Stimulated activated CD8-positive, alpha-beta memory T cell treated with anti-CD3 and anti-CD28 coated beads, Interleukin-4, amount 100 ng/mL, for 1 hour (primary cell): ENCODE measurements at places on chromosomes 5 and 9.

DNA sequence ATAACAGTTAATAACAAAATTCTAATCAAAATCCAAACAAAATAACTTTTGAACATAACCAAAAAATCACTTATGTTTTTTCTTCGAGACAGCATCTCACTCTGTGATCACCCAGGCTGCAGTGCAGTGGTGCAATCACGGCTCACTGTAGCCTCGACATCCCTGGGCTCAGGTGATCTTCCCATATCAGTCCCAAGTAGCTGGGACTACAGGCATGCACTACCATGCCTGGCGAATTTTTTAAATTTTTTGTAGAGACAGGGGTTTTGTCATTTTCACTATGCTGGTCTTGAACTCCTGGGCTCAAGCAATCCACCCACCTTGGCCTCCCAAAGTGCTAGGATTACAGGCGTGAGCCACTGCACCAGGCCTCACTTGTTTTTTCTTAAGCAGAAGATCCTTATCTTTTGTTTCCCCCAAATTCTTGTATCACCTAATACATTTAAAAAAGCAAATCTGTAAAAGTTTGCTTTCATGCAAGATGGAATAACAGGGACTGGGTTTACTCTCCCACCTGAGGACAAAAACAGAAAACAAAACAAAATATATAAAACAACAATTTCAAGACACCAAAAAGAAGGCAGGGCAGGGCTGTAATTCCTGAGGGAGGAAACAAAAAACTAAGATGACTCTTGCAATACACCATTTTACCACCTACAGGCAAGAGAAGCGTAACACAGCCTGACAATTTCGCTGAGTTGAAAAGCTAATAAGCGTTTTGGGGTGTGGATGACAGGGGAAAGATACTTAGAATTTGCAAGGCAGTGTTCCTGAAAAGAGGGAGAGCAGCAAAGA, 71.4 kb downstream of the RAPGEF6 start:
- DNase-seq, result no peak

DNA sequence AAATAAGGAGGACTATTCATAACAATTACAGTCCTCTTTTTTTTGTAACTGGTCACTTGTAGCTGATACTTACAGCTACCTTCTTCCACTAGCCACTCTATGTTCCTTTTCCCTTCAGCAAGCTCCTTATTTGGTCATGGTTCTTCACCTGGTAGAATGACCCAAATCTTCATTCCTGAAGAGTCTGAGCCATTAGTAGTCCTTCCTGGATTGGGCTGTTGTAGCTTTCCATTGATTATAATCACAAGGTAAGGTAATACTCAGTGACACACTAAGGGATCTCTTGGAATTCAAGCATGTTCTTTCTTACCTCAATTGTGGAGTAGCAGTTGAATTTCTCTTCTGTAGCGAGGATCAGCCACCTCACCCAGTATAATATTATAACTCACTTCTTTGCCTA, 25.5 kb upstream of the ITGA2 start:
- no peak for DNase-seq

- no peak for DNase-seq
These were observed 1388.3 kb upstream of the ACO1 start for GRCh38 chr9:30995956-30996738.

DNA sequence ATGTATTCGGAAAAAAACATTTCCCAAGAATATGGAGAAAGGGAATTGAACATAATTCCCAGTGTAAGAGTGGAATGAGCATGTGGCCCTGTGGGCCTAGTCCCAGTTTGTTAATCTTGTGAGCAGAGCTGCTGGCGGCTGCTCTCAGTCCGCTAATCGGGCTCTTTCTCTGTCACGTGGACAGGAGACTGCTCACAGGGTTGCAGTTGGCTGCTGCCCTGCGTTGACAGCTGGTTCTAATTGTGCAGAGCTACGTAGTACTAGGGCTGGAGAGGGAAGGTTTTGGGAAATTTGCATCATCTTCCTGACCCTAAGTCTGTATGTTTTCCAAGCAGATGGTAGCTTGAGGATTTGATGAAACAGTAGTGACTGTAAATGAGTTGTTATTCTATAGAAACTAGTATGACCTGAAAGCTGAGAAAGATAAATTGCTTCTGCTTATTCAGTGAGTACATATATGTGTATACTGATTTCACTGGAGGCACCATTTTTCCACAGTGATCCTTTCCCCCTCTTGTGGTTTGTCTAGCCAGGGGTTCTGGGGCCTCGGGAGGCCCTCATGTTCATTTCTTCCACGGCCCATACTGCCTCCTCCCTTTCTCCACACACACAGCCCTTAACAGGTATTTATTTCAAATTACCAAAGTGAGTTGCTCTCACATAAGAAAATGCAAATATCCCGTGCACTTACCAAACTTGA, 100.6 kb downstream of the ANGPTL2 start:
- DNase-seq, result no peak

GRCh38 chr5:180596115-180596667, 4.9 kb upstream of the SCGB3A1 start:
- no peak for DNase-seq

DNA sequence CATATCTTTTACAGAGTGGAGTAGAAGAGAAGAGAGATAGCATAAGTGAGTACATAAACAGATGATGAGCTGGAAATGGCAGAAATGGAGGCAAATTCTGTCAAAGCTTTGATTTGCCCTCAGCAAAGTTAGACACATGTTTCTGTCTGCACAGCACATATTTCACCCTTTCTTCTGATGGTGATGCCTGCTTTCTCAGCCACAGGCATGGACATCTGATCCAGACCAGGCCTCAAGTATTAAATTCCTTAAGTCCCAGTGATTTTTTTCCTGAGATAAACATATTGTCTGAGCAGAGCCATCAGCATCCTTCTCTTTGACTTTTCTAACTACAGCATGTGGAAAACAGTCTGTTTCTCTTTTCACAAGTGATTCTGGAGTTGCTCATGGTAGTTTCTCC, 409.8 kb downstream of the MAN2A1 start:
- no peak for DNase-seq

GRCh38 chr5:107090506-107090905, 580.2 kb downstream of the EFNA5 start:
- DNase-seq, result no peak

- DNase-seq, result no peak
These were observed 3.1 kb downstream of the SPACA9 start for GRCh38 chr9:132881826-132882225.

DNA sequence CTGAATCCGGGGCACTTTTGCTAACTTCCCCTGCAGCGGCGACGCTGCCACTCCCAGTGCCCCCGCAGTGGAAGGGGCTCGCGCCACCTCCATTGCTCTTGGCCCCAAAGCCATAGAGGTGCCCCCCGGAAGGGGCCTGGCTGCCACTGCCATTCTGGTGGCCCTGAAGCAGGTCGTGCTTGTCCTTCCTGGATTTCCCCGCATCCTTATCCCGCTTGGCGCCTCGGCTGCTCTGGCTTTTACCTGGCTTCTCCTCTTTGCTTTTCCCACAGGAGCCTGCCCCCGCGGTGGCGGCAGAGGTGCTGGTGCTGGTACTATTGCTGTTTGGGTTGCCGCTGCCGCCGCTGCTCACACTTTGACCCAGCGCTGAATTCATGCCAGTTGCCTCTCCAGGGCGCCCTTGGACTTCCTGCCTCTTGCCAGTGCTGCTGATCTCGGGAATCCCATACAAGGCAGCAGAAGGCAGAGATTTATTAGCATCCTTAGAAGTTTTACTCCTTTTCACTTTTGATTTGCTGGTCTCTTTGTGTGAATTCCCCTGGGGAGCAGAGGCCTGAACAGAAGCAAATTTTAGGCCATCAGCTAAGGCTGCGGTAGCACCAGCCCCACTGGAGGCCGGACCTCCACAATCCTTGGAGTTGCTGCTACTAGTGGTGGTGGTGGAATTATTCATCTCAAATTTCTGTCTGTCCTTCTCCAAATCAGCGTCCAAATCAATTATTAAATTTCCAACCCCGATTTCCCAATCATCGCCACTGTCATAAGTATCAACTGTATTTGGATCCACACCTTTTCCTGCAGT, 2.1 kb downstream of the ZNF608 start:
- DNase-seq, result no peak

- no peak for DNase-seq
These were observed 296.3 kb downstream of the CWC27 start for GRCh38 chr5:65065001-65065511.

DNA sequence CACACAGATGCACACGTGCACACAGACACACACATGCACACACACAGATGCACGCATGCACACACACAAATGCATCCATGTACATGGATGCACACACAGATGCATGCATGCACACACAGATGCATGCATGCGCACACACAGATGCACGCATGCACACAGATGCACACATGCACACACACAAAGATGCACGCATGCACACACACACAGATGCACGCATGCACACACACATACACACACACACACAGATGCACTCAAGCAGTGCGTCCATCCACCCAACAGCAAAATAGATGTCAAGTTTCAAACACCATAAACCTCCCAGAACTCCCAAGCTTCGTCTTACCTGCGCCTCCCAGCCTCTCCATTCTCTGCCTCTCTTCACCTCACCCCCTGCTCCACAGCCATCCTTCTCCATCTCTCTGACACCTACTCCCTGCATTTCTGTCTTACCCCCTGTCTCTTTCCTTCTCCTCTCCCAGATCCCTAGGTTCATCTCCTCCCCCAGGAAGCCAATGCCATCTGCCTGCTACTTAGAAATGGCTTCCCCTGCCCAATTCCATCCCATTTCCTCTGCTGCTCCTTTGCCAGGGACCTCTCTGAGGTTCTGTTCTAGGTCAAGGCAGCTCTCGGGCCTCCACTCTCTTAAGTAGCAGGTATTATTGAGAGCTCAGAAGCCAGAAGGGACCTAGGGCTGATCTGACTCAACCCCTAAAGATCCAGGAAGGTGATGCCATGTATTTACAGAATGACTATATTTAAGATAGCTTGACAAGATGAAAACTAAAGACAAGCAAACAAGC, 297.2 kb downstream of the MED10 start:
- no peak for DNase-seq

- DNase-seq, result no peak
These were observed 101.9 kb downstream of the SLC28A3 start for GRCh38 chr9:84238652-84239051.

GRCh38 chr5:155275222-155275621, 261.7 kb downstream of the KIF4B start:
- DNase-seq, result no peak

DNA sequence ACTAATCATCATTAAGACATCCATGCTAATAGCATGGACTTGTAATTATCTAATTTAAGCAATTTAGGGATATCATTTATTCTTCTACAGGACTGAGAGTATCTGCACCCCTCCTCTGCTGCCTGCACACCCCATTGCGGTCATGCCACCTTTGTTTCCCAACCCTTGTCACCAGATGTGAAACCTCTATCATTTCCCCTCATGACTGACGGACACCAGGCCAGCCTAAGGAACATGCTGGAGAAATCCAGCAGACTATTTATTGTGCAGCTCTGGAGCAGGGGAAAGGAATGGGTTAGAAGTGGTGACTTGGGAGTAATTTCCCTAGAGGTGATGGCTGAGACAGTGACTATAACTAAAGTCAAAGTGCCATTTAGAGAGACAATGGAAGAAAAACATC, 40.7 kb downstream of the UGCG start:
- DNase-seq, result no peak

DNA sequence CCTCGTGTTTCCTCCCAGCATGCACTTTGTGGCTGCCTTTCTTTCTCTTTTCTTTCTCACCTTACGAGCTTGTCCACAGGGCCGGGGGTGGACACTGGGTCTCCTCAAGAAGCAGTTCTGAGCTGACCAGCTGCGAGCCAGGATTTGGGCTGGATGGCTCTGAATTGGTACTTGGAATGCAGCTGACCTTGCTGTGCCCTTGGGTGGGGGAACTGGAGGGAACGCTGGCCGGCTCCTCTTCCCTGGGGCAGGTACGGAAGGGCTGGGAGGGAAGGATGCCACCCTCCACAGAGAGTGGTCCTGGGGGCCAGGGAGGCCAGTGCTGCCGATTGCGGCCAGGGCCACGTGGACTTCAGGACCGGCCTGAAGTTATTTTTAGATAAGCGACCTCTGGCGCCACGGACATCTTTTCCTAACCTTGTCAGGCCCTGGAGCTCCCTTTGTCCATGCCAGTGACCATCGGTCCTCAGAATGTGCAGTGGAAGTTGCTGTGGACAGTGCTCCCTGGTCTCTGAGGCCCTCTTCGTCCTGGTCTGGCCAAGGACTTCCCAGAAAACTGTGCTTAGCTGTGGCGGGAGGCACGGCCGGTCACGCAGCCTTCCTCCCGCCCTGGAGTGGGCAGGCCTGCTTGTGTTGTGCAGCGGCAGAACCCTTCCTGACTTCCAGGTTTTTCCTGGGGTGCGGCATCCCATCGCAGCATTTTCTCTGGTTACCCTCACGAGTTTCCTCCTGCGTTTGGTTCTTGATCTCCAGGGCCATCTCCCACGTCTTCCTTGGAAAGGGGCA, 13.5 kb upstream of the AHRR start:
- DNase-seq, result no peak

DNA sequence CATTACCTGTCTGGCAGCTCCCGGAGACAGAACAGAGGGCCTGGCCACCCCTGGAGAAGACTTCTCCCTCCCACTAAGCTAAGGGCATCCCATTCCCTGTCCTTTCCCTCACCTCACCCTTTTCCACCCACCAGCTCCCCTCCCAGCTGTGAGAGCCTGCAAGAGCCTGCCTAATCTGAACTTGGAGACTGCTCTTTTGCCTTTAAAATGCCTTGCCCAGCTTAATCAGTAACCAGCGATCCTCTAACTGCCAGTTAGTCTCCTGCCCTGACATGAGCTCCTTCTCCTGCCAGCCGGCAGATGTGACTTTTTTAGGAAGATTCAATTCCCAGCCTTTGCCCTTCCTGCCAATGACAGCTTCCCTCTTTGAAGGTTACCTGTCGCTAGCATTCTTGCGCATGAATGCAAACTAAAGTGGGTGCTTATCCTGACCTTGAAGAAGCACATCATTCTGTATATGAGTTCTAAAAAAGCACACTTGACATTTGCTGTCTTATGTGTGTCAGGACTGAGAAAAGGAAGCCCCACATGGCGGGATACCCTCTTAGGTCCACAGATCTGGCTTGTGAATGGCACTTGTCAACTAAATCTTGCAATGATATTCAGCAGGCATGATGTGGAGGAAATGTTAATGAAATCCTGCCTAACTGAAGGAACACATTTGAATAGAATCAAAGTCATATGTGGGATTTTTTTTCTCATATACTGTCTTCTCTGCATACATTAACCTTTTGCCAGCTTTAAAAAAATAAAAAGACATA, 411.2 kb upstream of the SLC30A5 start:
- no peak for DNase-seq

DNA sequence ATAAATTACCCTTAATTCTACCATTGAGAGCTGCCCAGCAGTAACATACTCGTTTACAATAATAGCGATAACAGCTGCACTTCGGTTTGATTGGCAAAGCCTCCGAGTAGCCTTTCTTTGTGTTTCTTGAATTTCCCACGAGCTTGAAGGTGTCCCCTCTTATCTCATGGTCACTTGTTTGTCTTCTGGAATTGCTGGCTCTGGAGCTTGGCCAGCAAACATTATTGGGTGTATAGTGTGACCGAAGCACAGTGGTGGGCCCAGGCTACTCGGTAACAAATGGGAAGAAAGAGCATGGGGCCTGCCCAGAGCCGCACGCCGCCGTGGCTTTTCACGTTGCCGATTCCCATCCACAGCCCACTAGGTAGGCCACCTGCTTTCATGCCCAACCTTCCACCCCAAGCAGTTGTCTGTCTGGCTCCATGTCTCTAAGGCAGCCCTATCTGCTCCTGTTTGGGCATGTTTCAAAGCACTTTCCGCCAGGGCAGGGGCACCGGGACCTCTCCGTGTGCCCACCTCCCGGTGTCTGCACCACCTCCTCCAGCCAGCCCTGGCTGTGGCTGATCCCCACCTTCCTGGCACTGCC, 8.7 kb downstream of the STKLD1 start:
- DNase-seq, result no peak
